ENCODE measurements at places on chromosomes 5 and 9.

GRCh38 chr9:128494108-128494745 is 10.3 kb upstream of the GLE1 start:
- DNase-seq: no peak

DNA sequence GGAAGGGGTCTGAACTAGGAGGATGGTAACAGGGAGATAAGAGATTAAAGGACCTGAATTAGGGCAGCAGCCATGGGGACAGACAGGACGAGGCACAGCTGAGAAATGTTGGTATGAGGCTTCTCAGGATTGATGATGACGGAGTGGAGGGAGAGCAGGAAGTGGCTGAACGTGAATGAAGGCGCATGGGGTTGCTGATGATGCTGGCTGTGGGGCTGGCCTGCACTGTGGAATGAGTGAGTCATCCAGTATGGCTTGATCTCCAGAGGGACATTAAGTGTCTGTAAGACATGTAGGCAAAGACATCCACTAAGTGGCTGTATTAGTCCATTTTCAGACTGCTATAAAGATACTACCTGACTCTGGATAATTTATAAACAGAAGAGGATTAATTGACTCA is 256.4 kb downstream of the ICE1 start:
- DNase-seq: no peak

GRCh38 chr5:7501061-7501460 is 105.1 kb downstream of the ADCY2 start:
- DNase-seq: no peak

DNA sequence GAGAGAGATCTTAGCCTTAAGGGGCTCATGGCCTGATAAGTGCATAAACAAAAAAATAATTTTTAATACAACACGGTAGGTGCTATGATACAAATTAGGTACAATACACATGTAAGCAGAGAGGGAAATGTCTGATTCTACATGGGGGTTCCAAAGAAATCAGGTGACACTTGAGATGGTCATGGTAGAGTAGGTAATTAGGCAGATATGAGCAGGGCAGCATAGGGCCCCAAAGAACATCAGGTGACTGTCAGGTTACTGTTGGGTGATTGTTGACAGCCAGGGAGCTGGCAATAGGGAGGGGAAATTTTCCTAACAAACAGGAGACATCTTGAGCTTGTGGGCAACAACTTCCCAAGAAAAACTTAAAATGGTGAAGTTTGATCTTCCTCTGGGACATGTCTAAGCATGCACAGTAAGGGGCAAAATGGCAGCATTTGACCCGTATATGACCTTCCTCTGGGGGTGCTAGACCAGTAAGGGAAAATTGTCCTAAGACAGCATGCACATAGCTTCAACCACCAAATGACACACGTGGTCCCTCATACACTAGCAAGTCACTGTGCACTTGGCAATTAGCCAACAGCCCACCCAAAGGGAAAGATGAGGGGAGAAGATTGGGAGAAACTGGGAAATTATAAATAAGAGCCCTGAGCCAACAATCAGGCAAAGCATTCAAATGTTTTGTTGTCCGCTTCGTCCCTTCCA is 37.3 kb upstream of the TENT4A start:
- no peak for DNase-seq

- no peak for DNase-seq
Observed at GRCh38 chr5:140795259-140795641, 598 bp downstream of the PCDHA2 start.

DNA sequence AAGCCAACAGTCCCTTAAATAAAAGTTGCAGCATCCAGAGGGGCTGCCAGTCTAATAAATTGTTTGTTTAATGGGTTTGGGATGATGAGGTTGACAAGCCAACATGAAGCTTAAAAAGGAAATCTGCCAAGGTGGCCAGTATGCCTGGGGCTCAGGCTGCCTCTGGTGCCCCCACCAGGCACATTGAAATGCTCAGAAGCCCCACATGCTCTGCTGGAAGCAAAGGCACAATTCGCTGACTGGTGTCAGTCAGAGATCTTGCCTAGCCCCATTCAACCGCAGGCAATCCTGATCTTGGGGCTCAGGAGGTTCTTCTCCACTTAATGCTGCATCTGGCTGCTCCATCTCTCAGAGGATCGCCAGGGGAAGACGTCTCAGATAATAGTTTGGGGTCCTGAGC is 44.2 kb upstream of the TCERG1 start:
- no peak for DNase-seq

DNA sequence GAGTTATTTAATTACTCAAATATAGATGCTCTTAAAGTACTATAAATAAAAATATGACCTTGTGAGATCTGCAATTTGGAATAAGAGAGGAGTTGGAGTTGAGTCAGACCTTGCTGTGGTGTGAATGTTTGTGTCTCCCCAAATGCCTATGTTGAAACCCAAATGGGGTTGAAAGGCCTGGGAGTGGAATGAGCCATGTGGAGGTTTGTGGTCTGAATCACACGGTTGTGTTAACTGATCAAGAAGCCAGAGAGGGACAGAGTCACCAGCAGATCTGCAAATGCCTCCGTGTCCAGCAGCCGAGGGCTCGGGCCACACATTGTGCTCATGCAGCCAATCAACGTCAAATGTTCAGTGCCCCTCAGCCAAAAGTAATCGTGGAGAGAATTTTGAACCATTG is 404.4 kb downstream of the ICE1 start:
- peak; percentile 4 for DNase-seq

DNA sequence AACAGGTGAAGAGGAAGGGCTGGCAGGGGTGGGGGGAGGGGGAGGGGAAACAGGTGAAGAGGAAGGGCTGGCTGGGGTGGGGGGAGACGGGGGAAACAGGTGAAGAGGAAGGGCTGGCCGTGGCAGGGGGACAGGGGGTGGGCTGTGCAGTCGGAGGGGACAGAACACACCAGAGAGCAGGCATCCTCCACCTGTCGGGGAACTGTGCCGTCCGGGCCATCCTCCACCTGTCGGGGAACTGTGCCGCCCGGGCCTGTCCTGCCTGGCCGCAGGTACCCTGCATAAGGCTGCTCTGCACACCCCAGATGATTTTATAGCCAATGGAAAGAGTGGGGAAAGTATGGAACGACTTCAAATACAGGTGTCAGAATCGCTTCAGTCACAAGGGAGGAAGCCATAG is 32.5 kb upstream of the PPP1R26 start:
- DNase-seq: no peak

GRCh38 chr5:10288592-10289219 is 19.0 kb downstream of the CMBL start:
- DNase-seq: peak; percentile 75

- no peak for DNase-seq
Observed at GRCh38 chr5:67644221-67644920, 447.8 kb upstream of the CD180 start.
